ENCODE measurements at places on chromosomes 4 and X. TPM values are rescaled to one million over a fixed set of nuclear protein-coding genes. Genes with fewer than 3 reads are reported as not detected.

- DNase-seq: no peak
Observed at GRCh38 chr4:157196046-157196445, 24.5 kb upstream of the GRIA2 start.

The CYBB gene
- total RNA-seq: 13.7 TPM

DNA sequence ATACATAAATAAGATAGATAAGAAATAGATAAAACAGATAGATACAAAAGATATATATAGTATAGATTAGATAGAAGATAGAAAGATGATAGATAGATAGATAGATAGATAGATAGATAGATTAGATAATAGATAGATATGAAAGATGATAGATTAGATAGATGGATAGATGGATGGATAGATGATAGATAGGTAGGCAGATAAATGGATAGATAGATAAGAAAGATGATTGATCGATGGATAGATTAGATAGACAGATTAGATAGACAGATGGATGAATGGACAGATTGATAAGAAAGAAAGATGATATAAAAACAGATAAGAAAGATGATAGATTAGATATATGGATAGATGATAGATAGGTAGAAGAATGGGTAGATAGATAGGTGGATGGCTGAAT lies 90.3 kb downstream of the SMIM20 start:
- DNase-seq: no peak

The SULT1B1 gene
- total RNA-seq: 1.1 TPM

GRCh38 chr4:106615410-106615945 lies 246.9 kb upstream of the GIMD1 start:
- DNase-seq: no peak

The GPRASP3 gene
- total RNA-seq: 6.5 TPM

- no peak for DNase-seq
Observed at GRCh38 chrX:42398967-42399631, 378.9 kb downstream of the PPP1R2C start.

The RBM47 gene
- total RNA-seq: 110 TPM

DNA sequence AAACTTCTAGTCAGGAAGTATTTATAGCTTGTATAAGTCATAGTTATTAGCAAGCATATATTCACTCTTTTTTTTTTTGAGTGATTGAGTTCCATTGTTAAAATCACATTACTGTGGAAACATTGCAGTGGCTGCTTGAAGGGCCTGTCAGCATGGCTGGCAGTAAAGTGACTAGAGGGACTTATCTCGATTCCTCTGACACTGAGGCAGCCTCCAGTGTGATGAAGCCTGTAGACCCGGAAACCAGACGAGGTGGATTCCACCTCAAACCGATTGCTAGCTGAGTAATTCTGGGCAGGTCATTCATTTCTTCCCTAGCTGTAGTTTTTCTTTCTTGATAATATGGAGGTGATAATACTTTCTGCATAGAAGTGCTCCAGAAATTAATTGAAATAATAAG lies 4.7 kb downstream of the FAM149A start:
- DNase-seq: no peak

The MUC7 gene
- not detected for total RNA-seq

- DNase-seq: no peak
Observed at GRCh38 chrX:115689931-115690330, 129.0 kb downstream of the PLS3 start.

GRCh38 chr4:5931526-5931925 lies 38.6 kb upstream of the CRMP1 start:
- no peak for DNase-seq

DNA sequence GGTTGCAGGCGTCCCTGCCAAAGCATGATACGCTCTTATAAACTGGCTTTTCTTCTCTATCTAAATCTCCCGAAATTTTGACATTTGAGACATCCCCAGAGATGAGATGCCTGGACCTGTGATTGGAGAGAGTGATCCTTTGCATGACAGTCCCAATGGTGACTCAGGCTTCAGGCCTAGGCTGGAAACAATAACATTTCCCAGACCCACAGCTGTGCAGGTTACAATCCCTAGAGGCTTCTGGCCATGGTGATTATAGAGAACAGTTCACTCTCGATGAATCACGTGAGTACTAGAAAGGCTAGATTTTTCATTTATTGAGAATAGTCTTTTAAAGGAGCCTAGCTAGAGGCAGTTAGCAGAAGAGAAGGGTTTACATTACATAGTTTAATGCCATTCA lies 75.9 kb downstream of the SPATA18 start:
- no peak for DNase-seq

The NLGN3 gene
- 1.9 TPM for total RNA-seq

DNA sequence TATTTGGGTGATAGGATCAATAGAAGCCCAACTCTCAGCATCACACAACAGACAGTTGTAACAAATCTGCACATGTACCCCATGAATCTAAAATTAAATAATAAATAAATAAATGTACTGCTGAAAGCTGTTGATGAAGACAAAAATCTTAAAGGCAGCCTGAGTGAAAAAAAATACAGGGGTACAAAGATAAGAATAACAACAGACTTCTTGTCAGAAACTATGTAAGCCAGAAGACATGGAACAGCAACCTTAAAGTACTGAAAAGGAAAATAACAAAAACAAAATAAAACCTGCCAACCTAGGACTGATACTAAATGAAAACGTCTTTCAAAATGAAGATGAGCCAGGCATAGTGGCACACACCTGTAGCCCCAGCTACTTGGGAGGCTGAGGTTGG lies 25.0 kb upstream of the PDLIM5 start:
- DNase-seq: no peak

GRCh38 chr4:174999407-174999806 lies 81.2 kb downstream of the ADAM29 start:
- DNase-seq: no peak

Measured in ureter (tissue), 1 donor.